ENCODE measurements at places on chromosomes 12 and 14.

- peak; percentile 88 for DNase-seq
These were observed 12.7 kb downstream of the BDKRB1 start for GRCh38 chr14:96268431-96269358.

GRCh38 chr14:50350975-50351374 lies 38.9 kb downstream of the DMAC2L start:
- DNase-seq = no peak

- DNase-seq = no peak
These were observed 51.8 kb downstream of the CHGA start for GRCh38 chr14:92974541-92975345.

GRCh38 chr14:37034410-37035285 lies 137.8 kb downstream of the SLC25A21 start:
- DNase-seq = peak; percentile 24

DNA sequence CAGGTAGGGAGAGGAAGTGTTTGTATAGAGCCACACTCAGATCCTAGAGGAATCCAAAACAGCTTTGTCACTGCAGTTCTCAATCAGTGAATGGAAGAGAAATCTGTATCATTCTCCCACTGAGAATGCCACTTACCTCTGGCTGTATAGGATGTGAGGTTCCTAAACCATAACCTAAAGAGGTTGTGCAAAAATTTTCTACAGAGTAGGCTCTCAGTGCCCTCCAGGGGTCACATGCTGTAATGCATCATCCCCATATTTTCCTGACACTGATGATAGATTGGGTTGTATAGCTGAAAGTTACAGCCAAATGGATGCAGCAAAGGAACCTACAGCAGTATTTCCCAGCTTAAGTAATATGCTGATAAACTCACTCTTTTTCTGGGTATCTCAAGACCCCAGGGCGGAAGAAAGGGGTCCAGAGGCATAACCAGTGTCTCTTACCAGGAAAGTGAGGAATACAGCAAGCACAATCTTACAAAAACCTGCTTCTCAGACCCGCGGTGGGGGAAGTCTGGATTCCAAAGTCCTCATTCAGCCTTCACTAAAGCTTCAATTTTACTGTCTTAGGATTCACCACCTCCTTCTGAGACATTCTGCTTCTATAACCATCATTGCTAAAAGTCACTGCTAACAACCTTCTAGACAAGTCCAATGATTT lies 3.8 kb downstream of the BCDIN3D start:
- DNase-seq = no peak

DNA sequence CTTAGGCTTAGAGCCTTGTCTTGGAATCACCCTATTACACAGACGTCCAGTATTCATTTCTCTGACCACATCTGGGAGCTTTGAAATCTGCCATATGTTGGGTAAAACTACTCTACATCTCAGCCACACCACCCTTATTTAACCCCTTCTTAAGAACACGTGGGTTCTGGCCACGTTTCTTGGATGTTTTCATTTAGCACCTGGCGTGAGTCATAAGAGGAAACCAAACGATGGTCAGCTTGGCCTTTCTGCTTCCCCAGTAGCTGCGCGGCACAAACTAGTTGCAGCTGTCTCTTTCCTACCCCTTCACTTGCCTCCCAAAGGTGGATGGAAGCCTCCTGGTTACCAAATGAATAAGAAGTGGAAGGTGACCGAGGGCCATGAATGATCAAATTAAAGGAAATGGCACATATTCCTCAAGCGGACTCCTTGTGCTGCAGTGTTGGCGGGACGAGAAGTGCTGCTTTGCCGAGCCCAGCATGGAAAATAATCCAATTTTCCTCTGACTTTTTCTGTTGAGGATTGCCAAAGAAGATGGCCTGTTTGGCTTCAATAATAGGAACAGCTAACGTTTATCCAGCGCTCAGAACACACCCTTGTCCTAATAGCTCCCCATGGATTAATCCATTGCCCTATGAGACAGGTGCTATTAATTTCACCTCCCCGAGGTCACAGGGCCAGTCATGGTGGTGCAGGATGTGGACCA lies 154.1 kb downstream of the ZNF664 start:
- DNase-seq = no peak

- no peak for DNase-seq
These were observed 37.3 kb downstream of the RFLNA start for GRCh38 chr12:124332058-124332672.

DNA sequence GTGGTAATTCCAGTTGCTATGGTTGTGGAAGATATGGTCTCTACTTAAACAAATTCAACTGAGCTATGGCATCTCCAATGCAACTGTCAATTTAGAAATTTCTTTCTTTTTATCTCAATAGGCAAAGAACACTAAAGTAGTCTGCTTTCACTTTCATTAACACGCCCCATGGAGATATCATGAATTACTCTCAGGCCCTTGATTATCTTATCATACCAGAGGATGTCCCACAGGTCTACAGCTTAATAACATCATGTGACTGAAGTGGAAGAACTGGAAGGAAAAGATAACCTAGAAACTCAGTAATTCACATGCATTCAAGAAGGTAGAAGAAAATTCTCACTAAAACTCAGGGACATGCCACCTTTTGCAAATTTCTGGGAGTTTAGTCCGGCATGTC lies 114.3 kb downstream of the FLRT2 start:
- no peak for DNase-seq

DNA sequence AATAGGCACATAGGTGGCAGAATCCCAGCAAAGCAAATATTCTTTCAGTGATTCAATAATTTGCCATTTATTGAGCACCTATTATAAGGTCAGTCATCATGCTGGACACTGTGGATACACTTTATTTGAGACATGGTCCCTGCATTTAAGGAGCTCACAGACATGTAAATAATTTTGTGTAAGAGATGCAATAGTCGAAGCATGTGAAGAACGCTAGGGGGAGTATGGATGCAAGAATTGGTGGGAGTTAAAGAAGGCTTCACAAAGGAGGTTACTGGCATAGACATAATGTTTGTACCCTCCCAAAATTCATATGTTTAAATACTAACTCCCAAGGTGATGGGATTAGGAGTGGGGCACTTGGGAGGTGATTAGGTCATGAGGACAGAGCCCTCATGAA lies 260.6 kb upstream of the GARIN6 start:
- no peak for DNase-seq

DNA sequence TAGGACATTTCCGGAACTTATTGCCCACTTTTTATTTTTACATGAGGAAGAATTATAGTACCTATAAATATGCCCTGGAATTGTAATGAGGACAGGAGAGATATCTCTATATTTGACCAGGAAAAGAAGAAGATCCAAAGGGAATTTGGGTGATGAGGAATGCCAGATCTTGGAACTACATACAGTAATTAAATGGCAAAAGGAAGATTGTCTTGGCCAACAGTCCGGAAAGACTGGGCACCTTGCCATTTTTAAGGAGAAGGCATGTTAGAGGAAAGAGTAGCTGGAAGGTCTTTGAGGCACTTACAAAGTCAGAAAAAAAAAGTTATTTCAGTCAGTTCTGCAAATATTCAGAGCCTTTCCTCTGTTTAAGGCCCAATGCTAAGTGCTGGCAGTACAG lies 616.4 kb downstream of the MED13L start:
- DNase-seq = peak; percentile 6

DNA sequence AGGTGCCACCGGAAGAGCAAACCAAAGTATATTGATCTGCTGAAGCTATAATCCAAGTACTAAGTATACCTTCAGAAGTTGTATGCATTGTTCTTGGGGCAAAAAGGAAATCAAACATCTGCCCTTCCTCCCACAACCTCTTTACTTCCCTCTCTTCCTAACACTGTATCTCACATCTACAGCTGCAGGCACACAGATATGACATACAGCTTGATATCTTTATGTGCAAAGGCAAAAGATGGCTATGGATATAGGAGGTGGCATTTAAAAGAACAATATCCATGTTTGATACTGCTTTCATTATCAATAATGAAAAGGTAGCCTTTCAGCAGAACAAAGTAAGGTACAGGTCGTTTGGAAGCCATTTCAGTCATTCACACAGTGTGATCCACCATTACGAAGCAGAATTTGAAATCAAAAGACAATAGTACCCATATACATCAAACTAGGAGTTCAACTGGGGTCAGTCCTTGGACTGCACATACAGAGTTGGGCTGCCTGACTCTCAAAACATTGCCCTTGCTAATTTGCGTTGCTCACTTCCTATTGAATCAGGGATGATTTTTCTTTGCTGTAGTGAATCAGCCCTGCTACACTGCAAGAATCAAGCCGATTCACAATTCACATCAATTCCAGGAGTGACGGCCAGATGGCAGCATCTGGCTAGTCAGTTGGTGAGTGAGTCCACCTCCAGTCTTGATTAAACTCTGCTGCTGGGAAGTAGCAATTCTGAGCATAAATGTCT lies 8.9 kb downstream of the ANG start:
- peak; percentile 51 for DNase-seq

- DNase-seq = no peak
These were observed 592 bp upstream of the KCNK10 start for GRCh38 chr14:88323523-88324199.

DNA sequence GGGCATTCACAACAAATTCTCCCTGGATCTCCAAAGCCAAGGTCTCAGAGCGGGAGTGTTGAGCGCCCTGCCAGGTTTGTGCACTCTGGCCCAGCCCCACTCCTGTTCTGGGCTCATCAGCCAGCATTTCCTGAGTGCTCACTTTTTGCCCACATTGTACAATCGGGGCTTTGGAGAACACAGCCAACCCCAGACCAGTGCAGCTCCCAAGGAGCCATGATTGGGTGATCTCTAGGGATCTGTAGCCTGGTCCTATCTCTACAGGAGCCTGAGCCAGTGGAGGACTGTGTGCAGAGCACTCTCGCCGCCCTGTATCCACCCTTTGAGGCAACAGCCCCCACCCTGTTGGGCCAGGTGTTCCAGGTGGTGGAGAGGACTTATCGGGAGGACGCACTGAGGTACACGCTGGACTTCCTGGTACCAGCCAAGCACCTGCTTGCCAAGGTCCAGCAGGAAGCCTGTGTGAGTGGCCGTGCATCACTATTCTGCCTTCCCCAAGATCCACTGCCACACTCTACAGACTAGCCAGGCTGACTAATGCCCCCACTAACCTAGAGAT lies 2.8 kb downstream of the ARHGEF40 start:
- no peak for DNase-seq

DNA sequence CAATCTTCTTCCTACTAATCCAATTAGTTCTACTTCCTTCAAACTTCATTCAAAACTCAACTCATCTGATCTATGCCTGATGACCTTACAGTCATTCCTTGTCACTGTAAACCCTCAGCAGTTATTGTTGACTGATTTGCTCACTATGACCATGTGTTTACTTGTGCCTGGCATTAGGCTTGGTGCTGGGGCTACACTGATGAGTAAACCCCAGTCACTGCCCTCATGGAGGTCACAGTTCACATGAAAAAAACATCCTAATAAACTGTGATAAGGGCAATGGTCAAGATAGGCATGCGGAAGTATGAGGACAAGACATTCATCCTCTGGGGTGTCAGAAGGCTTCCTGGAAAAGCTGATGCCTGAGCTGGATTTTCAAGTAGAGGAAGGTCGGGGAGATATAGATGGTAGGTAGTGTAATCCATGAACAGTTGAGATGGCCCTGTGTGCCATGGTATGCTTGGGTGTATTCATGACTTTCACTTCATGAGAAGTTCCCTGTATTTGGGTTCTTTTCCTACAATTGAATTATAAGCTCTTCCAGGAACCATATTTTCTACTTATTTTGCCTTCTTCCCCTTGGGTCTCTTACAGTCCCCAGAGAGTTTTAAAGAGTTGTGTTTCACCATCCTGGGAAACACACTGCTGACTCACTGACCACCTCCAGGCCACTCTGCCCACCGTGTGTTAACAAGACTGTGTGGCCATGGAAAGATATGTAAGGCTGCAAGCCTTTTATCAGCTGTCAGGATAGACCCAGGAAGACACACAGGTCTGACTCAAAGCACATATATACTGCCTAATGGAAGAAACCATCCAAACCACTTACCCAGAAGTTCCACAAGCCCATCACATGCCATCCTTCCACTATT lies 38.7 kb upstream of the DUSP6 start:
- no peak for DNase-seq

GRCh38 chr14:39459795-39460478 lies 27.7 kb upstream of the FBXO33 start:
- peak; percentile 14 for DNase-seq

DNA sequence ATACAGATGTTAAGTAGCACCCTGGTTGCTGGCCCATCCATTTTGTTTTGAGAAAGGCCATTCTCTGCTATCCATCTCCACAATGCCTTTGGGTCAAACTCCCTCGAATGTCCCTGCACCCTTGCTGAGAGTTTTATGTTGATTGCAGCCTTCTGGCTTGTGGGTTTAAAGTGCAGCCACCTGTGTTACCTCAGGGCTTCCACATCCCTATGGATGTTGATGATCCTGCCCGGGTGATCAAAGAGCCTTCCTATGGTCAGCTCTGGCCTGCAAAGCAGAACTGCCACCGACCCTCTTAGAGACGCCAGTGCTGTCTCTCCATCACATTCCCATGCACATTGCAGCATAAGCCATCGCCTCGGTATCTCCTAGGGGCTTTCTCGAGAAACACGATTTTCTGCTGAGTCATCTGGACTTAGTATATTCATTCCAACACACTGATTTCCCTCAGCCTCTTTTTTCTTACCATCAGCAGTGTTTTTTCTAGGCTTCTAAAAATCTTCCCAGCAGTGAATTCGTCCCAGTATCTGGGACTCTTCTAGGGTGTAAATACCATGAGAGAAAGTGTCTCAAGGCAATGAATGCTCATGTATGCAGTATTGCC lies 585.7 kb upstream of the TMEM132C start:
- DNase-seq = no peak

GRCh38 chr14:68580671-68581070 lies 212.2 kb downstream of the ZFP36L1 start:
- no peak for DNase-seq

DNA sequence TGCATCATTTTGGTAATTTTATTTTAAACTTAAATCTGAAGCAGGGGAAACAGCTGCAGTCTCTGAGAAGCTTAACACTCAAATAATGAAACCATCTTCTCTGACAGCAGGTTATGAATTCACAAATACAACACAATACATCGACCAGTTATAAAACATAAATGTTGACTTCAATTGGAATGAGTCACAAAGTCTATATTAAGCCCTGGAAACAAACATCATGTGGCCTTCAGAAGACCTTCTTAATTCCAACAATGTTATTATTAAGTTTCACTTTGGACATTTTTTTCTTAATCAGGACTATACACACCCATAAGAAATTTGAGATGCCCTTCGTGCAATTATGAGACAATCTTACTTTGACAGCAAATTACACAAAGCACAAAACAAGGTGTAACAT lies 68.9 kb downstream of the CEP128 start:
- DNase-seq = no peak

GRCh38 chr14:49493557-49493956 lies 92.6 kb downstream of the RPS29 start:
- no peak for DNase-seq

GRCh38 chr14:103562179-103562428 lies 353 bp downstream of the BAG5 start:
- DNase-seq = no peak

DNA sequence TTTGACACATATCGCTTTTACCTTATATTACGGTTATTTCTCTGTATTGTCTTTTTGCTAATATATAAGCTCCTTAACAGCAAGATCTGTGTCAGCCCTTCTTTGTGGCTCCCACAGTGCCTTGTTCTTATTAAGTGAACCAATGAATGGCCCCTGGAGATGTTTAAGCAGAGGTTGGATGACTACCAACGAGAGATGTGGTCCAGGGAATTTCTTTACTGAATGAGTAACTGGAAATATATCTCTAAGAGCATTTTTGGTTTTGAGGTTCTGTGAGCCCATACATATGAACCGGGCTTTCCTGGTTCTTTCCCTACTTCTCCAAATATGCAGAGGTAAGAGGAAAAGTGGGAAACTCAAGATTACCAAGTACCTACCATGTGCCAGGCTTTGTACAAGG lies 23.5 kb downstream of the CALCOCO1 start:
- no peak for DNase-seq

All from fibroblast of the conjunctiva (primary cell).